ENCODE measurements at places on chromosomes 1 and 21. TPM values are rescaled to one million over a fixed set of nuclear protein-coding genes. Genes with fewer than 3 reads are reported as not detected.

- no peak for DNase-seq
Measured at GRCh38 chr1:200992382-200993048, 31.0 kb downstream of the KIF21B start.

DNA sequence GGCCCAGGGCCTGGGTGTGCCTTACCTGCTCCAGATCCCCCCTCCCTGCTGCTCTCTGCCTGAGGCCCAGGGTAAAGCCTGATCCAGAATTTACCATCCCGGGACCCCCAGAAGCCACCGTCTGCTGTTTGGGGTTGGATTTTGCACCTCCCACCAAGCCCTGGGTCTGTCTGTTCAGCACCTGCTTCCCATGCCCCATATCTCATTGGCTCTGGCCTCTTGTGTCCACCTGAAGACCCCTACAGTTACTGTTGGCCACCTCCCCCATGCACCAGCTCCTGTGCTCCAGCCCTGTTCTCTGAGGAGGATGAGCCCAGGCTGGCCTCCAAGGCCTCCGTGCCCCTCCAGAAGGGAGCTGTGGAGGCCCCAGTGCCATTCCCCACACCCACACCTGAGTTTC, 113.9 kb downstream of the GRIK3 start:
- no peak for DNase-seq

GRCh38 chr1:227944931-227945890, 2.5 kb downstream of the WNT9A start:
- DNase-seq = no peak

GRCh38 chr1:200275415-200275814, 134.4 kb downstream of the ZNF281 start:
- DNase-seq = no peak

DNA sequence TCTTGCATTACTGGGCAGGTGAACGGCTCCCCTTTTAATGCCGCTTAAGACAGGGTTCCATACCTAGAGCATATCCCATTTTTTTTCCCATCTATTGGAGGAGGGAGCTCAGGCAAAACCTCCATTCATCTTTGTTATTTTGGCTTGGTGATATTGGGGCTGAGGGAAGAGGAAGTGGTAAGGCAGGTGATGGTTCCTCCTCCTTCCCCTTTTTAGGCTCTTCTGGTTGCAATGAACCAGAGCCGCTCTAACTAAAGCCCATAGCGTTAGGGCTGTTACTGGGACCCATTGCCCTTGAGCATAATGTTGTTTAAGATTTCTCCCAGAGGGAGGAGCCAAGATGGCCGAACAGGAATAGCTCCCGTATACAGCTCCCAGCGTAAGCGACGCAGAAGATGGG, 21.1 kb downstream of the PYHIN1 start:
- no peak for DNase-seq

DNA sequence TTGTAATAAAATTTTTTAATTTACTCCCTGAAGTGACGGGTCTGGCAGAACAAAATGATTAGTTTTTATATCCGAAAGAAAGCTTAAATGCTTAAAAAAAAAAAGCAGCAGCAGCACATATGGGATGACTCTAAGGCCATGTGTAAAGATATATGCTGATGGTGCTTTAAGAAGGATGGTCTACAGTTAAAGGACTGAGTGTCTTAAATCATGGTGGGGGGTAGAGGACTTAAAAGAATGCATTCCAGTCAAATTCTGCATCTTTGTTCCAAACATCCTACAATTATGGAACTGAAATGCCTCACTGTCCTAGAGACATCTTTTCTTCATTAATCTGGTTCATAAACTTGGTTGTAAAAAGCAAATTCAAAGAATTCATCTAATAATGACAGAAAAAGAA, 7.0 kb downstream of the KDM5B start:
- DNase-seq = no peak

DNA sequence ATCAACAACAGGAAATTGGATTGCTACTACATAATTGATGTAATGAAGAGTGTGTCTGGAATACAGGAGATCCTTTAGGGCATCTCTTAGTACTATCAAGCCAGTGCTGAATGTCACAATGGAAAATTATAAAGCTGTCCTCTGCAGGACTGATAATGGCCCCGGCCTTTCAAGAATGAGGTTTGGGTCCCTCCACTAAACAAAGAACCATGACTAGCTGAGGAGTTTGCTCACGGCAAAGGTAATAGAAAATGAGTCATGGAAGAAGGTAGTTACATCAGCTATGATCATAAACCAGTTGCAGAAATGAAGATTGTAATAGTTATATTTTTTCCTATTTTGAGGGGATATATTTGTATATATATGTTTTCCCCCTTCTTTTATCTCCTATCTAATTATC, 145.8 kb downstream of the KCNJ6 start:
- DNase-seq = no peak

Gene TSPAN1
- not detected for total RNA-seq

Gene CNIH3
- total RNA-seq = 2.5 TPM

Gene ACTL8
- not detected for total RNA-seq

Gene ORC1
- total RNA-seq = 1.1 TPM

Gene UBASH3A
- 93.6 TPM for total RNA-seq

Gene TIAM1
- 104 TPM for total RNA-seq

Gene NBPF20
- 3.8 TPM for total RNA-seq
